Suppressor macrophage treated with lipopolysaccharide for 4 hours (primary cell): ENCODE measurements at places on chromosomes 1 and 21.

DNA sequence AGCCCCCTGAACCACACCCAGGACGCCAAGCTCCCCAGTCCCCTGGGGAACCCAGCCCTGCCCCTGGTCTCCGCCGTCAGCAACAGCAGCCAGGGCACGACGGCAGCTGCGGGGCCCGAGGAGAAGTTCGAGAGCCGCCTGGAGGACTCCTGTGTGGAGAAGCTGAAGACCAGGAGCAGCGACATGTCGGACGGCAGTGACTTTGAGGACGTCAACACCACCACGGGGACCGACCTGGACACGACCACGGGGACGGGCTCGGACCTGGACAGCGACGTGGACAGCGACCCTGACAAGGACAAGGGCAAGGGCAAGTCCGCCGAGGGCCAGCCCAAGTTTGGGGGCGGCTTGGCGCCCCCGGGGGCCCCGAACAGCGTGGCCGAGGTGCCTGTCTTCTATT is 42.7 kb upstream of the ARHGEF16 start:
- no peak for DNase-seq

GRCh38 chr1:2135441-2135841 is 59.1 kb downstream of the FAAP20 start:
- DNase-seq, result no peak

GRCh38 chr1:40868051-40868723 is 6.0 kb upstream of the CITED4 start:
- no peak for DNase-seq

DNA sequence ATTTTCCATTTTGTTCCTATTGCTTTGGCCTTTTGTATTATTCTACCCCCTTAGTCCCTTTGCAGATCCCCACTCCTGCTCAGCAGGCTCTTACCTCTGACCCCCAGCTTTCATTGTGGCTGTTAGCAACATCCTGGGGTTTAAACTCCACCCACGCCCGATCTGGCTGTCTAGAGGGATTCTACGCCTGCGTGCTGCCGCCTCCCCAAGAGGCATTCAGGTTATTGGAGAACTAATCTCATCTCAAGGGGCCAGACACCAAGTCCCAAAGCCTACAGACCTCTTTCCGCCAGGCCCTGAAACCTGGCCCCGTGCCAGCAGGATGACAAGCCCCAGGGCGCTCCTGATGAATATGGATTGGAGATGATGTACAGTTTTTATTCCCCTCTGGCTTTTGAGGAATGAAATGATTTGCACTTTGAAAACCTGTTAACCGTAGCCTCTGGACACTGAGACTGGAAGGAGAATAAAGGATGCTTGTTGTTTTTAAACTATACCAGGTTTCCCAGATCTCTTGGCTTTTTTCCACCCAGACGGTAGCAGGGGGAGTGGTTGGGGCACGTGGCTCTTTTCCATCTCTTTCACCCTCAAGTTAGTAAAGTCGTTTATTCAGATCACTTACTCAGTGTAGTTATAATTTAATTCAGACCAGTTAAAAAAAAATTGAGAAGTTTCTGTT is 14.5 kb upstream of the IKBKE start:
- DNase-seq, result peak; percentile 19

DNA sequence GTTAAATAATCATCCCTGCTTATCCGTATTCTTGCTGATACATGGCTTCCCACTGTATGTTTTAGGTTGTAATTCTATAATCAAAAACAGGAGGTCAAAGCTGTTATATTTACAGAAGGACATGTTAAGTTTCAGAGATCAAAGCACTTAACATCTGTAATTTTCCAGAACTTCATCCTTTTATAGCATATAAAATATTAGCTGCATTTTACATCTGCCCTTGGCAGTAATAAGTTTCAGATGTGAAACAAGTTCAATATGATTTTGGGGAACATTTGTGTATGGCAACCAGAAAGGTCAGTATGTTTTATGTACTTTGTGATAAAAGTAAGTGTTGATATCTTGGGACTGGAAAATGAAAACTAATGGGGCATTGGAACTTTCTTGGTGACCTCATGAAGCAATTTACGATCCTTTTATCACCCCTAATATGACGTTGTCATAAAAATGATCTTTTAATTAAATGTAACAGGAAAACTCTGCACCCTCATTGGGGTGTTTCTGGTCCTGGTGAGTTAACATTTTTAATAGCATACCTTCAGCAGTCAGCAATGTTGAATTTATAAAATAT is 449.6 kb downstream of the GPATCH2 start:
- DNase-seq, result no peak
